Vagina (tissue), 2 donors: ENCODE measurements at places on chromosomes 13 and 19.

- DNase-seq, result no peak
Measured at GRCh38 chr13:36769126-36769525, 49.9 kb upstream of the RFXAP start.

DNA sequence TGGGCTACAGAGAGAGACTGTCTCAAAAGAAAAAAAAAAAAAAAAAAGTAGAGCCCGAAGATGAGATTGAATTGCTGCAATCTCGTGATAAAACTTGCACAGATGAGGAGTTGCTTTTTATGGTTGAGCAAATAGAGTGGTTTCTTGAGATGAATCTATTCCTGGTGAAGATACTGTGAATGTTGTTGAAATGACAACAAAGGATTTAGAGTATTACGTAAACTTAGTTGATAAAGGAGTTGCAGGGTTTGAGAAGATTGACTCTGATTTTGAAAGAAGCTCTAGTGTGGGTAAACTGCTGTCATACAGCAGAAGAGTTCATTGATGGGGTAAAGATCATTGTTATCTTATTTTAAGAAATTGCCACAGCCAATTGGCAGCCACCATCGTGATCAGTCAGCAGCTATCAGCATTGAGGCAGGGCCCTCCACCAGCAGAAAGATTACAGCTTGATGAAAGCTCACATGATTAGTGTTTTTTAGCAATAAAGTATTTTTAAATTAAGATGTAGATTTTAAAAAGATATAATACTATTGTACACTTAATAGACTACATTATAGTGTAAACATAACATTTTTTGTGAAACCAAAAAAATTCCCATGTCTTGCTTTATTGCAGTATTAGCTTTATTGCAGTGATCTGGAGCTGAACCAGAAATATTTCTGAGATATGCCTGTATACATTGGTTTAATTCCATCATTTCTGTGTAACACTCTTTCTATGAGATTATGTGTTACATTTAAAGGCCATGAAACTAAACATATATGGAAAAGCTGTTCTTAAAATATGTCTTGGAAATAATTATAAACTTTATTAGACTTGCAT is 43.1 kb downstream of the ZMYM2 start:
- DNase-seq, result no peak

- DNase-seq, result no peak
Measured at GRCh38 chr19:51663650-51664049, 17.0 kb upstream of the SIGLEC14 start.

DNA sequence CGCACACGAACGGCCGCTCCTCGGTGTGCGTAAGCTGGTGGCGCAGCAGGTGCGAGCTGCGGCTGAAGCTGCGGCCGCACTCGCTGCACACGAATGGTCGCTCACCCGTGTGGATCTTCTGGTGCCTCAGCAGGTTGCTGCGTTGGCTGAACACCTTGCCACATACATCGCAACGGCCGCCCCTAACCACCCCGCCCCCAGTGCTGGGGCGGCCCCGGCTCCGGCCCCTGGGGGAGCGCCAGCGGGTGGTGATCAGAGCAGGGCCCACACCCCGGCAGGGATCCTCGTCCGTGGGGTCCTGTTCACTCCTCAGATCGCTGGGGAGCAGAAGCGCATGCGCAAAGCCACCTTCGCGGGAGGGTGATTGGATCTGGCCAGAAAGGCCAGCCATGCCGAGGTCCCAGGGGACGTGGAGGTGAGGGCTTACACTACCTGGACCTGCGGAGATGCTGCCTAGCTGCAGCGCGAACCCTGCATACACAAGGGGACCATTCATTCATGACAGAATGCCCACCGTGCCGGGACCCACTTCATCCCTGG is 4.7 kb upstream of the UBE2M start:
- no peak for DNase-seq

- no peak for DNase-seq
Measured at GRCh38 chr13:54175466-54175865, 1146.9 kb downstream of the OLFM4 start.

- no peak for DNase-seq
Measured at GRCh38 chr19:10815007-10815536, 20.9 kb downstream of the TMED1 start.

DNA sequence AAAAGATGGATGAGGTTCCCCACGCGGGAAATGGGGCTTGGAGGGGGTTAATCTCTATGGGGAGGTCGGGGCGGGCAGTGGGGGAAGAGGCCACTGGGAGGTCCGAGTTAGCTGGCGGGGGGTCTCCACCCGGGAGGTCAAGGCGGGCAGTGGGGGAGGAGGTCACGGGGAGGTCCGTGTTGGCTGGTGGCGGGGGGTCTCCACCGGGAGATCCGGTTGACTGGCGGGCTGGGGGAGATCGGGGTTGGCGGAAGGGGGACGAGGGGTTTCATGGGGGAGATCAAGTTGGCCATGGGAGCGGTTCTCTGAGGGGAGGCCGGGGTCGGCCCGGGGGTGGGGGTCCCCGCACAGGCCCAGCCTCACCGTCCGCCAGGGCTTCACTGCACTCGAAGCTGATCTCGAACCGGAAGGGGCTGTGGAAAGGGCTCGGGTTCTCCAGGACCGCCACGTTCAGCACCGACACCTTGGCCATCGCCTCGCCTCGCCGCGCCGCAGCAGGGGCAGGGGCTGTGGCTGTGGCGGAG is 342 bp downstream of the ASF1B start:
- no peak for DNase-seq

DNA sequence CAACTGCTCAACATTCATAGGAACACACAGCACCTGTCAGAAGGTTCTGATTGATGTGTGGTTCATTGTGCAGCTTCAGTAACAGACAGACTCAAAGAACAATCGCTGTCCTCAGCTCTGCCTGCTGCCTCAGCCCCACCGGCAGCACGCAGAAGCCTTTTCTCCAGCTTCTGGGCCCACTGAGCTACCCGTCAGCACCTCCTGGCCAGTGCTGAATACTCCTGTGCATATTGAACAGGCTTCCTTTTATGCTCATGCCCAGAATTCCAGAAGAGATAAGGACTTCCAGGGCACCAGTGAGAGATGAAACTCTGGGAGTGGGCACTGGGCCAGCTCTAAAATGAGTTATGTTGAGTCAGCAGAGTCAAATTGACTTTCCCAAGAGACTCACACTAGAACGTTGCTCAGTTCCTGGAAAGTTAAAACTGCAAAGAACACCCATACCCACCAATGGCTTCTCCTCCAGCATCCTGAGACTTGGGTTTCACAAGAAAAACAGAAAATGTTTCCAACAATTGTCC is 119.3 kb downstream of the COL4A1 start:
- no peak for DNase-seq

DNA sequence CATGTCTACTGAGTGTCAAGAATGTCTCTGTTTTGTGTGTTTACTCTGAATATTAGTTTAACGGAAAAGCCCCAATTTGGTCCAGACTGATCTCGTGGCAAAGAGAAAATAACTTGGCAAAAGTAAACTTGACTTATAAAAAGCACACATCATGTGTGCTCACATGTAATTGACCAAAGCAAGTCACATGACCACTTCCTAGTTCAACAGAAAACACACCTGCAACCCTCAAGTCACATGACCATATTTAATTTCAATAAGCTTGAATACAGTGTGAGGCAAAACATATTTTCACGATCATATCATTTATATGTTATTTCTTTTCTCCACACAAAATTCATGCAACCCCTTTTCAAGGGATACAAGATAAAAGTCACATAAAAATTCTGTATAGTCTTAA is 662.4 kb downstream of the SLITRK1 start:
- no peak for DNase-seq

- no peak for DNase-seq
Measured at GRCh38 chr19:757811-758668, 7.1 kb downstream of the MISP start.

- DNase-seq, result no peak
Measured at GRCh38 chr13:39616087-39616694, 13.2 kb upstream of the LHFPL6 start.

GRCh38 chr13:71879129-71879535 is 12.1 kb upstream of the DACH1 start:
- no peak for DNase-seq

- DNase-seq, result no peak
Measured at GRCh38 chr13:42653679-42654078, 79.7 kb downstream of the TNFSF11 start.
